Stimulated activated CD4-positive, alpha-beta T cell treated with anti-CD3 and anti-CD28 coated beads, Interleukin-1b, Interleukin-23, amount 100 ng/mL, for 48 hours (primary cell): ENCODE measurements at places on chromosomes 12 and 14.

DNA sequence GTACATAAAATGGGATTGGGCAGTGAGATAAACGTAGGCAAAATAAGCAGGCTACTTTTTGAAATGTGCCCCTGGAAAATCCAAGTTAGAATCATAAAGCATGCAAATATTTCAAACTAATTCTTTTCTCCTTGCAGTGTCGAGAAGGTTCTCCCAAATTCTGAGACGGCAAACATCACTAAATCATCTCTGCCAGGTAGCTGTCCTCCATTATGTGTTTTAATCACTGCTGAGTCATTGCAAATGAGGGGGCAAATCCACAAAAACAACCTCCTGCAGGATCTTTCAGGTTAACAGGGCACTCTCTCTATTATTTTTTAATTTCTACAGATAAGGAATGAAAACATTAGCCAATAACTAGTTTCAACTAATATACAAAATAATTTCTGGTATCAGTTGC lies 63.2 kb upstream of the RIC8B start:
- no peak for DNase-seq

DNA sequence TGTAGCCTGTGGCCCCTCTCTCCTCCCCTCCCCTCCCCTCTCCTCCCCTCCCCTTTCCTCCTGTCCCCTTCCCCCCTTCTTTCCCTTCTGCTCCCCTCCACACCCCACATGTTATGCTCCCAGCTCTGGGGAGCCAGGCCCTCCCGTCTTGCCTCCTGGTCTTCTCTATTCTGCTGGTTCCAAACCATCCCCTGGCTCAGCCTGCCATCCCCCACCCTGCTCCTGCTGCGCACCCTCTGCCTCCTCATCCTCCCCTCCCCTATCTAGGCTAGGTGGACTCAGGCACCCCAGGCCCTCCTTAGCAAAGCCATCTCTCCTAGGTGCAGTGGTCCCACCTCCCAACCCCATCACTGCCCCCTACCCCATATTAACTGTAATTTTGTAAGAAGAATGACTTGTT lies 99.5 kb downstream of the CALM1 start:
- no peak for DNase-seq

DNA sequence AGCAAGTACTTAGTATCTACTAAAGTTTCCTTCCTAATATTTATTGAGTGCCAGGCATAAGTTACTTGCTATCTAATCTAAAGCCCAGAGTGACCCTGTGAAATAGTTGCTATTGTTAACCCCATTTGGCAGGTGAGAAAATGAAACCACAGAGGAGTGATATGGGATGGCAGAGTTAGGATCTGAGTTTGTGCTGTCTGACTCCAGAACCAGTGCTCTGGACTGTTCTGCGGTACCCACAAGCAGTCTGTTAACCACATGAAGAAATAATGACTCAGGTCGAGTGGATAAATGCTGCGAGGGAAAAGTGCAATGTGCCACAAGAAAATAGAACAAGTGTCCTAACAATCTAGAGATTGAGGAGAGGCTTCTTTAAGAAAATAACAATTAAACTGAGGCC lies 60.7 kb upstream of the GZMB start:
- no peak for DNase-seq

- DNase-seq: no peak
Observed at GRCh38 chr14:94752591-94753436, 17.1 kb downstream of the GSC start.

- DNase-seq: no peak
Observed at GRCh38 chr14:90556012-90556477, 159.2 kb downstream of the CALM1 start.

GRCh38 chr12:29945904-29946303 lies 162.2 kb upstream of the TMTC1 start:
- no peak for DNase-seq

DNA sequence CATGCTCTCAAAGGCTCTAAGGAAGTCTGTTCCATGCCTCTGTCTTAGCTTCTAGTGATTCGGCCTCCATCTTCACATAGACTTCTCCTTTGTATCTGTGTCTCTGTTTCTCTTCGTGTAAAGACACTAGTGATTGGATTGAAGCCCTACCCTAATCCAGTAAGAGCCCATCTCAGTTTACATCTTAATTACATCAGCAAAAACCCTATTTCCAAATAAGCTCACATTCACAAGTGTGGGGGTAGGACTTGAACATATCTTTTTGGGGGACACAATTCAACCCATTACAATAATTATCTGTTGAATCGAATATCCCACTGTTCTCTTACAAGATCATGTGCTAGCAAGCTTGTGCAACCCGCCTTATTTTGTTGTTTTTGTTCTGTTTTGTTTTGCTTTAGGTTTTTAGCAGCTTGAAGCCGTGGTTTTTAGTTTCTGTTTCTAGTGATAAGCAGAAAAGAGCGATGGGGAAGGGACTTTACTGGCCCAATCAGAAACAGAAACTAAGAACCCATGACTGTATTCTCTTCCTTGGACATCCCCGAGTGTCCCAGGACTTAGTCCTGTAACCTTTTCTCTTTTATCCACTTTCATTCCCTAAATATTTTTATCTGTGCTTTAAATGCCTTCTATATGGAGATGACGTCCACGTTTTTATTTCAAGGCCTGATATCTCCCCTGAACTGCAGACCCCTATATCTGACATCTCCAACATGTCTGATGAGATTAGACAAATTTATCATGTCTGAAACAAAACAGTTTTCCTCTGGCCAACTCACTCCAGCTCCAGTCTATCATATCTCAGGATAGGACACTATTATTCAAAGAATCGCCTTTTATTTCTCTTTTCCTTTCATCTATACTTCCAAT lies 353.0 kb downstream of the CCDC91 start:
- no peak for DNase-seq

- no peak for DNase-seq
Observed at GRCh38 chr14:102154821-102155549, 15.3 kb downstream of the WDR20 start.

GRCh38 chr14:99232714-99233214 lies 39.2 kb downstream of the BCL11B start:
- no peak for DNase-seq
